ENCODE measurements at places on chromosomes 16 and 17.

DNA sequence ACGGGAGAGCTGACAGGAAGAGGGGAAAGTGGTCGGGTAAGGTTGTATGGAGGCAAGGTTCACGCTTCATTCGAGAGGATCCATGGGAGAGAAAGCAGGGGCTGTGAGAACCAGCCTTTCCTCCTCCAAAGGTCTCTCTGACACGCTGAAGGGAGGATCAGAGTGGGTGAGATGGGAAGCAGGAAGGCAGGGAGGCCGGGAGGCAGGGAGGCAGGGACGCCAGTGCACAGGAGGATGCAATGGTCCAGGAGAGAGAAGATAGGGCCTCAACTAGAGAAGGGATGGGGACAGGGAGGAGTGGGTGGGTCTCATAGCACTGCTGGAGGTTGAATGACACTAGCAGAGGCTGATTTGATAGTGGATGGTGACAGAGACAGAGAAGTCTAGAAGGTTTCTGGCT lies 54.1 kb downstream of the PIMREG start:
- no peak for DNase-seq

GRCh38 chr16:1674751-1675664 lies 3.1 kb upstream of the JPT2 start:
- DNase-seq: no peak

- DNase-seq: no peak
Measured at GRCh38 chr16:78705694-78706093, 606.2 kb downstream of the WWOX start.

GRCh38 chr16:66513111-66513723 lies 36.7 kb downstream of the TK2 start:
- DNase-seq: no peak

DNA sequence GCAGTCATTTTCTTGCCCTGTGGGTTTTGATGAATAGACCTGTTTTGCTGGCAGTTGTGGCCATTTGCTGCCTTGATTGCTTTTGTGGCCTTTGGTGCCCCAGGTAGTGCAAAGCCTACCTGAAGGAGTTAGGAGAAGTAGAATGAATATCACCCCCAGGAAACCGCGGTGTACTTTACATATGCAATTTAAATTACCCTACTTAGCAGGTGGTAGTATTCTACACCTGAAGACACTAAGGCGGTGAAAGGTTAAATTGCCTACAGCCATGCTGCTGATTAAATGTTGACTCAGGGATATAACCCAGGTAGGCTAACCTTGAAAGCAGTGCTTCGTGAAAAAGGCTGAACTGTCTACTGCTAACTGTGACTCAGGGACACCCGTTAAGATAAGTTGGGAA lies 27.2 kb upstream of the WWOX start:
- DNase-seq: no peak

GRCh38 chr17:17880577-17881196 lies 43.9 kb upstream of the SREBF1 start:
- DNase-seq: no peak

DNA sequence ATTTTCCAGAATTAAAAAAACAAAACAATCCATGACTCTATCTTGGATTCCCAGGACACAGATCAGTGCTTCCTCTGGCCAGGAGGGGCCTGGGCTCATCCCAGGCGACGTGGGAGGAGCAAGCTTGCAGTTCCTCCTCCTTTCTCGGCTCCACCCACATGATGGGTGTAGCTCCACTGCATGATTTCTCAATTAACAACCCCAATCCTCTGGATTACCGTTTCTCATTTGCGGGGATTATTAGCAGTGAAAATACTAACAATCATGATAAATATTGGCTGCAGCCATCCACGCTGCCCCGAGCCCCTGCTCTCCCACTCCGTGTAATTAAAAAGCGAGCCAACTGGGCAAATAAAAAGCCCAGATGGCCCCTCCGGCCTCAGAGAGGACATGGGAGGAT lies 46.4 kb upstream of the SDK2 start:
- DNase-seq: no peak

All from stimulated activated CD4-positive, alpha-beta T cell treated with anti-CD3 and anti-CD28 coated beads, Interleukin-1b, Interleukin-23, amount 100 ng/mL, for 1 hour (primary cell).